ENCODE measurements at places on chromosomes 13 and 19.
A peak's percentile ranks its signal among the peaks of the same experiment; 100 is the strongest.

DNA sequence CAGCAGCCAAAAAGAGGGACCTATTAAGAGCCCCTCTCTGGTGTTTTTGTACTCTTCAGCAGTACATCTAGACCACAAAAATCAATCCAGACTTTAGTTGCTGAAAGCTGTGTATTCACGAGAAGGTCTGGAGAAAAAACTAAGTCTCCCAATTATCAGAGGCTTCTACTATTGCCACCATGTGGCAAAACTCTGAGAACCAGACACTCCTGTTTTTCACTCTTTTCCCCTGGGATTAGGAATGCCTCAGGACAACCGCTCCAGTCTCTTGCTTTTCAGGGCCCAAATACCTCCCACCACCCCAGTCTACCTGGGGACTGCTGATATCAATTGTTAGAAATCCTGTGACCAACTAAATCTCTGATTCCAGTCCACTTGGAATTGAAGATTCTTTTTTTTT lies 30.1 kb upstream of the OBI1 start:
- no peak for DNase-seq

- DNase-seq = no peak
Observed at GRCh38 chr19:9903336-9903735, 33.0 kb downstream of the OLFM2 start.

GRCh38 chr19:2607712-2608601 lies 94.5 kb downstream of the GNG7 start:
- DNase-seq = peak; percentile 93

GRCh38 chr19:54380897-54381296 lies 16.2 kb upstream of the LAIR1 start:
- no peak for DNase-seq

GRCh38 chr19:48194041-48194843 lies 23.8 kb downstream of the ZSWIM9 start:
- peak; percentile 38 for DNase-seq

GRCh38 chr19:8262431-8262830 lies 45.7 kb downstream of the CD320 start:
- no peak for DNase-seq

Data from stimulated activated CD4-positive, alpha-beta T cell treated with anti-CD3 and anti-CD28 coated beads, Interleukin-2, amount 100 ng/mL, for 24 hours (primary cell).